Mesothelial cell of epicardium (in vitro differentiated cells): ENCODE measurements at places on chromosomes 16 and 17. TPM values are rescaled to one million over a fixed set of nuclear protein-coding genes. Genes with fewer than 3 reads are reported as not detected.

Gene HOXB9
- total RNA-seq = 33.8 to 35.4 TPM (median 34.4 TPM) in 3 replicates

Gene AARSD1
- total RNA-seq = 58.6 to 66.0 TPM (median 59.1 TPM) in 3 replicates

Gene STH
- total RNA-seq = not detected in 3 replicates

Gene KRTAP4-6
- total RNA-seq = not detected in 3 replicates

GRCh38 chr17:7334938-7335538, 1.3 kb upstream of the ACAP1 start:
- DNase-seq = no peak

- DNase-seq = no peak
These were observed 32.2 kb downstream of the FZD2 start for GRCh38 chr17:44589316-44590071.

- DNase-seq = no peak
These were observed 127.9 kb downstream of the RBFOX3 start for GRCh38 chr17:79482727-79483521.

- DNase-seq = no peak
These were observed 52.7 kb downstream of the VMP1 start for GRCh38 chr17:59760160-59760559.

GRCh38 chr17:51537996-51538550, 277.7 kb downstream of the UTP18 start:
- DNase-seq = no peak

- DNase-seq = no peak
These were observed 211.5 kb upstream of the TOX3 start for GRCh38 chr16:52758473-52758855.

- DNase-seq = no peak
These were observed 381 bp downstream of the CTNS start for GRCh38 chr17:3636908-3637373.

GRCh38 chr16:1154887-1155331, 2.0 kb downstream of the CACNA1H start:
- no peak for DNase-seq

DNA sequence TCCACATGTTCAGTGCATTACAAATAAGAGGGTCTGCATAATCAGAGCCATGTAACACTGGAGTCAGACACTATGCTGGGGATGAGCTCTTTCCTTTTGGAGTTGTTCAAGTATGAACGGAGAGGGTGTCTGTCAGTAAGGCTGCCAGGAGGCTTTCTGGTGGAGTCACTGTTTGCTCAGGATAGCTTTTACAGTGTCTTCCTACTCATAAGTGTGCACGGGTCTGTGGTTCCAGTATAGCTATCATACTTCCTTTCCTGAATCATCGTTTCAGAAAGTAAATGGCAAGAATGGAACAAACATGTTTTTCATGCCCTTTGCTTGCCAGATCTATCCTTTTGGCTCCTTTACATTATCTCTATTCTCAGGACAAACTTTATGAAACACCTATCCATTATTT, 152.7 kb upstream of the CDH11 start:
- no peak for DNase-seq

- DNase-seq = no peak
These were observed 185.4 kb upstream of the ZFHX3 start for GRCh38 chr16:73233329-73233765.

GRCh38 chr16:7400117-7400890, 67.7 kb downstream of the RBFOX1 start:
- DNase-seq = no peak

- no peak for DNase-seq
These were observed 45.9 kb downstream of the VAC14 start for GRCh38 chr16:70754851-70755600.
